Activated T-helper 2 cell treated with anti-CD3 and anti-CD28 coated beads, Interferon-gamma antibody, Interleukin-2, Interleukin-4, amounts not matched to agents 10 μg/mL and 5 μg/mL and 100 μg/mL, durations not matched to agents 14 hours and 24 hours and 36 hours (primary cell): ENCODE measurements at places on chromosomes 4 and X. TPM values are rescaled to one million over a fixed set of nuclear protein-coding genes. Genes with fewer than 3 reads are reported as not detected.

SUPT20HL2 gene
- not detected in 2 replicates for total RNA-seq

SEL1L3 gene
- 44.0 and 49.2 TPM in 2 replicates for total RNA-seq

CRLF2 gene
- total RNA-seq = 5.6 and 6.0 TPM in 2 replicates

SSX2B gene
- total RNA-seq = not detected in 2 replicates

HCFC1 gene
- total RNA-seq = 107 and 108 TPM in 2 replicates

CYLC1 gene
- total RNA-seq = not detected in 2 replicates

NUP62CL gene
- total RNA-seq = 1.3 and 1.4 TPM in 2 replicates

RAB28 gene
- 17.4 and 19.3 TPM in 2 replicates for total RNA-seq

NPY5R gene
- total RNA-seq = not detected in 2 replicates

KLB gene
- not detected in 2 replicates for total RNA-seq

SHISA3 gene
- 0.80 and 1.2 TPM in 2 replicates for total RNA-seq

DNA sequence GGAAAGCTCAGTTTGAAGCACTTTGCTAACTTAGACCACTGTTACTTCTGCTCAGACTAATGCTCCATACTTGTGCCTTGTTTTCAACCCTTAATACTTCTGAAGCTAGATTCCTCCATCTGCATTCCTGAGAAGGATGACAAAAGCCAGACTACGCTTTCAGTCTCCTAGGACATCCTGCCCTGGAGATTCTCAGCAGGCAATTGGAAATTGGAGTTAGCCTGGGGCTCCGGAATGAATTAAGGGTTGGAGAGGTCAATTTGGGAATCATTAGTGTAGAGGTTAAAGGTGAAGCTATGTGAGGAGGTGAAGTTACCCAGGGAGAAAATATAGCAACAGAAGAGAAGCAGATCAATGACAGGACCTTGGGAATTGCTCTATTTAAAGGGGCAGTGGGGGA lies 215.9 kb upstream of the MBNL3 start:
- no peak for DNase-seq

DNA sequence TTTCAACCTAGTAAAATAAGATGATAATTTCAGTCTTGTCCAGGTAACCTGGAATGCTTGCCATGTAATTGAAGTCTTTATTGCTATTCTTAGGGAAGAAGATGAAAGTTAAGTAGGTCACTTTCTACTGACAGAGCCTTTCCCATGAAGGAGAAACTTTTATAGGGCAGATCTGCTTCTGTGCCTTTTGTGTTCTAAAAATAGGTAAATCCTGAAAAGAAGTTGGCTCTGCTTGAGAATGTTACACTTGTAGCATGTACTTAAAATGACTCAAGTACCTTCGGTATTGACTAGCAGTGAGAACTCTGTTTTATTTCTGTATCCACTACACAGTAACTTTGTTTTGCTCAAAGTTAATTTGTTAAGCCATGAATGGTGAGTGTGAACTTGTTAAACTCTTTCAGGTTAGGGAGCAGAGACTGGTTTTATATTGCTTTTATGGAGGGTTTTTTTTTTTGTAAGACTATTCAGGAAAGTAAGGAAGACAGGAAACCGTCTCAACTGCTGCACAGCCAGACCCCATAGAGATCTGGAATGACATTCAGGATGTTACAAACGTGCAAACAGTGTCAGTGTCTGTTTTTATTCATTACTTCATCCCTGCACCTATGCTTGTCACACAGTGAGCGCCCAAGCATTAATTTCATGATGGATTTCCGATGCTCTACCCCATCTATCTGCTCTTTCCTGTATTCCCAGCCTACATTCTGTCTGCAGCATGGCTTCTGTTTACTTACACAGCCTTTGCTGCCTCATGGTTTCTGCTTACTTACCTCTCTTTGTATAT lies 53.0 kb downstream of the SEPTIN11 start:
- DNase-seq = no peak

- no peak for DNase-seq
Observed at GRCh38 chr4:2728806-2729532, 27.2 kb downstream of the TNIP2 start.

DNA sequence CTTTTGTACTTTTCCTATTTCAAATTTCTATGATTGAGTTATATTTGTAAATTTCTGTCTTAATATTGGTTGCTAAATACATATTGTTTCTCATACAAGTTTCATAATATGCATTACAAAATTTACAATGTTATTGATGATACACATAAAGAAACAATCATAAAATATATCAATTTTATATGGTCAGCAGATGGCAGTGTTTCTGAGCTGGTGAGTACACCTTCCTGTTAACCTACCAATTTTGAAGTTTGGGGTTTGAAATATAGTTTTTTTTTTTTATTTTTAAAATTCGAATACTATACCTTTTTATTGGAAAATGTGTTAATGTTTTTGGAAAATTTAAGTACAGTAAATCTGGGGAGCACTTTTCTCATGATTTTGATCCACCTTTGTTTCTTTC lies 1953.1 kb upstream of the ADGRL3 start:
- no peak for DNase-seq

GRCh38 chr4:35520059-35520458 lies 724.3 kb downstream of the ARAP2 start:
- no peak for DNase-seq

DNA sequence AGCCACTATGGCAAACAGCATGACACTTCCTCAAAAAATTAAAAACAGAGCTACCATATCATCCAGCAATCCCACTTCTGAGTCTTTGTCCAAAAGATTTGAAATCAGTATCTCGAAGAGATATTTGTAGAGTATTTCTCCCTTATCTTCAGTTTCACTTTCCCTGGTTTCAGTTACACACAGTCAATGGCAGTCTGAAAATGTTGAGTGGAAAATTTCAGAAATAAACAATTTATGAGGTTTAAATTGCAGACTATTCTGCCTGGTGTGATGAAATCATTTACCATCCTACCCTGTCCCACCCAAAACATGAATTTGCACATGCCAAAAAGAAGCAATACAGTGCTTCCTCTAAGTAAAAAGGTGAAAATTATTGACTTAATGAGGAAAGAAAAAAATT lies 43.9 kb downstream of the NPY2R start:
- DNase-seq = no peak

DNA sequence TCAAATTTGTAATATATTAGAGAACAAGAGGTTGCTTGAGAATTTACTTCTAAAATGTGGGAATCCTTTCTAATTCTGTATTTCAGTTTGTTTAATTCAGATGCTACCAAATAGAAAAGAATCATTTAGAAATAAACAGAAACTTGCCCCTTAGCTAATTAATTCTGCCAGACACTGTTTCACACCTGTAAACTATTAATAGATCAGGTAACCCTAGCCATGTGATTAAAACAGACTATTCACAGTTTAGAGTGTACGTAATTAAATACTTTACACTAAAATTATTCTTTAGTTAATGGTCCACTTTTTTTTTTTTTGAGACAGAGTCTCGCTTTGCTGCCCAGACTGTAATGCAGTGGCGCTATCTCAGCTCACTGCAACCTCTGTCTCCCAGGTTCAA lies 124.0 kb downstream of the PTPN13 start:
- no peak for DNase-seq

GRCh38 chrX:136067966-136068365 lies 79.4 kb upstream of the FHL1 start:
- DNase-seq = no peak

- no peak for DNase-seq
Observed at GRCh38 chr4:180618396-180618795, 1624.8 kb upstream of the TENM3 start.

DNA sequence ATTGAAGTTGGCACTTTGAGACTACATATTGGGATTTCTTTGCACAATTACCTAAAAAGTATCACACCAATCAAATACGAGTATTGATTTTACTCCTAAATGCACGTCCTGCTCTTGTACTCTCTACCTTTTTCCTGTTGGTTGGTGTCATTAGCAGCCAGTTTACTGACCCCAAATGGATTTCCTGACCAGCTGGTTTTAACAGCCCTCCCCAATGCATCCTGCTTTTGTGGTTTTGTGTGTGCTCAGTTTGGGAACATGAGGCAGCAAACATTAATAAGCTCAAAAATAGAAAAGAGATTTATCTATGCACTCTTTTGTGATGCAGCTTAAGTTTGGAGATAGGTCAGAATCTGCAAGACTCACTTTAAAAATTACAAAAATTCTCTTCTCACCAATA lies 230.3 kb downstream of the MAPK10 start:
- DNase-seq = no peak

- no peak for DNase-seq
Observed at GRCh38 chrX:78527263-78527662, 131.9 kb downstream of the RTL3 start.

DNA sequence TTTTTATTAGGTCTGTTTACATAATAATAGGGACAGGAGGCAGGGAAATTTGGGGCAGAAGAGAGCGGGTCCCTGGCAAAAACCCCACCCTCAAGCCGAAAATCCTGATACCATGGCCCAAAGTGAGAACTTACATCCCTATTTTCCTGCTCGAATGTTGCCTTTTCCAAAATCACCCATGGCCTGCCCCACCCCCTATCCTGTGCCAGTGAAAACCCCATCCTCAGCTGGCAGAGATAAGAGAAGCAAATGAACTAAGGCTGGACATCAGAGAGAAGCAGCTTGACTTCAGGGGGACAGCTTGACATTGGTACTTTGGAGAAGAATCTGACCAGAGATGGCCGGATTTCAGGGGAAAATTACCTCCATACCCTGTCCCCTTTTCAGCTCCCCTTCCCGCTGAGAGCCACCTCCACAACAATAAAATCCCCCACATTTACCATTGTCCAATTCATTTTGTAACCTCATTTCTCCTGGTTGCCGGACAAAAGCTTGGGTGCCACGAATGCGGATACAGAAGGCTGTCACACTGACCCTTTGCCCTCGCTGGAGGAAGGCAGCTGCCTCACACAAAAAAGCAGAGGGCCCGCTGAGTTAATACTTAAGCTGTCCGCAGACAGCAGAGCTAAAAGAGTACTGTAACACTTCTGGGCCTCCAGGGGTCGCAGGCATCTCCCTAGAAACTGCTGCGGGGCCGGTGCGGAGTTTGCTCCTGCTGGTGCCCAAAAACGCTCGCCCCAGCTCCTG lies 196.2 kb downstream of the SNCA start:
- no peak for DNase-seq

DNA sequence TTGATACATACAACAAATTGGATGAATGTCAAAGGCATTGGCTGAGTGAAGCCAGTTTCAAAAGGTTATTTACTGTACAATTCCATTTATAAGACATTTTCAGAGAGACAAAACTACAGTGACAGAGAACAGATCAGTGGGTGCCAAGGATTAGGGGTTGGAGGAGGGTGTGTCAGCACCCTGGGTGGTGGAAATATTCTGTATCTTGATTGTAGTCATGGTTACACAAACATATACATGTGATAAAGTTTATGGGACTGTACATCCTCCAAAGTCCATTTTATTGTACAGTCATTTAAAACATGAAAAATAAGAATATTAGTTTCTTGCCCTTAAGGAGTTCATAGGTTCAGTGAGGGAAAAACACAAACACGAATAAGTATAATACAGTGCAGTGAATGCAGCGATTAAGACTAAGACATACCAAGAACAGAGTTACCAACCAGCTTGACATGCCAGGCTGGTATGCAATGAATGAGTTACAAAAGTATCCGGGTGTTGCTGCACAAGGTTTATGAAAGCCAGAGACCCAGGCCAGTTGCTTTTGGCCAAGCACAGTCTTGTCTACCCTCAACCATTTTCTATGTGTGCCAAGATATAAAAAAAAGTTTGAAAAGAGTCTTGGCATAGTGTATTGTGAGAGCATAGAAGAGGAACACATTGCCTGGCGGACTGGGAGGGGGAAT lies 123.6 kb downstream of the MSL3 start:
- DNase-seq = no peak

GRCh38 chrX:68683580-68683979 lies 36.1 kb downstream of the STARD8 start:
- DNase-seq = no peak

DNA sequence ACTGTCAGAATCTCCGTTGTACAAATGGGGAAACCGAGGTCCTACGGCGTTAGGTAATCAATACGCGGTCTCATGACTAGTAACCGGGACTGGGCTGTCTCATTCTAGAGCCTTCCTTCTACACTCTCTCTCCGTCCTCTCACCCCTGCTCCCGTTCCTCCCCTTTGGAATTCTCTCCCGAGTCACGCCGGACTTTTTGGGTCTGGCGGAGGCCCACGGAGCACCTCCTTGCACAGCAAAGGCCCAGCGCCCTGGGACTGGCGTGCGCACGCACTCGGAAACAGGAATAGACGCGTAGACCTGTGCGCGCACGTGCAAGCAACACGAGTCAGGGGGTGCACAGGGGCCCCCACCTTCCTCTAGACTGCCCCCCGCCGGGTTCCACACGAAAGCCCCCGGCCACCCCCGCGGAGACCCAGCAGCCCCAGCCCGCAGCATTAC lies 361 bp downstream of the QDPR start:
- peak; percentile 50 for DNase-seq

- DNase-seq = no peak
Observed at GRCh38 chr4:20591571-20591970, 108.7 kb upstream of the PACRGL start.

DNA sequence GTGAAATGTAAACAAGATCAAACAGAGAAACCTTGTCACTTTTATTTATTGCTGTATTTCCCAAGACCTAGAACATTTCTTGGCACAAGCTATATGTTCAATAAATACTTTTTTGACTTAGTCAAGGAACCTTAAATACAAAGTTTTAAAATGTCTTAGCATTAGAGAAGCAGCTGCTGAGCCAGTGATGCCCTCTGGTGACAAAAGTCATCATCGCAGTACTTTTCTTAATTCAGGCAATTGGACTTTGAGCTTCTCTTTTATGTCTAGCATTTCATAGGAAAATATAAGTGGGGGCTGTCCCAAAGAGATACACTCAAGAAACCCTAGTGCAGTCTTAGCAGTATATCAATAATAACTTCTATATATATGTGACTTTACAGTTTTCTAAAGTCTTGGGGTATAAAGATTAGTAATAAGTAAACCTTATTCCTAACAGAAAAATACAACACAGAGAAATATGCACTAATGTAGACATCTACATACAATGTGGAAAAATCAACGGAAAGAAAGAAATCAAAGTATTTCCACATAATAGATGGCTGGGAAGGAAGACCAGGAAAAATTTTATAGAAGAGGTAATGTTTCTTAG lies 118.4 kb downstream of the DTHD1 start:
- DNase-seq = peak; percentile 15

DNA sequence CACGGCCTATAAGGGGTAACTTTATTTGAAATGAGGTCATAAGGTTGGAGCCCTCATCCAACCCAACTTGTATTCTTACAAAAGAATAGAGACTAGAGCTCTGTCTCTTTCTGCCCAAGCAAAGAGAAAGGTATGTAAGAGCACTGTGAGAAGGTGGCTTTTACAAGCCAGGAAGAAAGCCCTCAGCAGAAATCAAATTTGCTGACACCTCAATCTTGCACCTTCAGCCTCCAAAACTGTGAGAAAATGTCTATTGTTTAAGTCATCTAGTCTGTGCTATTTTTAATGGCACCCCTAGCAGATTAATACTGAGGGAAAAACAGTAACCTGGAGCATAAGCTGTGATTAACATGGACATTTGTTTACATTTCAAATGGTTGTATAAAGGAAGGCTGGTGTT lies 860.7 kb downstream of the PCDH7 start:
- DNase-seq = no peak

- peak; percentile 8 for DNase-seq
Observed at GRCh38 chrX:140712413-140713173, 3.0 kb downstream of the LINC00632 start.

- no peak for DNase-seq
Observed at GRCh38 chr4:85833302-85833701, 358.4 kb downstream of the ARHGAP24 start.

GRCh38 chrX:111585337-111585736 lies 73.9 kb downstream of the SERTM2 start:
- no peak for DNase-seq
